ENCODE measurements at places on chromosomes 3 and 15. TPM values are rescaled to one million over a fixed set of nuclear protein-coding genes. Genes with fewer than 3 reads are reported as not detected.

DNA sequence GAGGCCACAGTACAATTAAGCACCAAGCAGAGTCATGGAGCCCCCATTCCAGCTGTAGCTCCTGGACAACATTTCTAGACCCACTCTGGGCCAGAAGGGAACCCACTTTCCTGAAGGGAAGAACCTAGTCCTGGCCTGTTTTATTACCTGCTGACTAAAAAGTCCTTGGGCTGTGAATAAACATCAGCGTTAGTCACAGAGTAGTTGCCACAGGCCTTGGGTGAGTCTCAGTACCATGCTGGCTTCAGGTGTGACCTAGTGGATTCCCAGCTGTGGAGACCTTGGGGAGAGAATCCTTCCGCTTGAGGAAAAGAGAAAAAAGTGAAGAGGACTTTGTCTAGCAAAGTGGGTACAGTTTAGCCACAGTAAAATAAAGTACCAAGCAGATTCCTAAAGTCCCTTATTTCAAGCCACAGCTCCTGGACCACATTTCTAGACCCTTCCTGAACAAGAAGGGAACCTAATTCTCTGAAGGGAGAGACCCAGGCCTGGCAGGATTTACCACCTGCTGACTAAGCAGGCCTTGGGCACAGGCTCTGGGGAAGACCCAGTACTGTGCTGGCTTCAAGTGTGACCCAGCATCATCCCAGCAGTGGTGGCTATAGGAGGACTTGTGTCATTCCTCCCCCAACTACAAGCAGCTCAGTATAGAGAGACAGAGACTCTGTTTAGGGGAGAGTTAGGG, 118.3 kb upstream of the KCNH8 start:
- no peak for DNase-seq
- H3K27ac ChIP-seq, result no peak overlapping the region
- H3K27me3 ChIP-seq, result no peaks in the 10 kb centered on the region
- H3K4me1 ChIP-seq, result no peaks in the 10 kb centered on the region
- H3K4me3 ChIP-seq, result no peak overlapping the region

DNA sequence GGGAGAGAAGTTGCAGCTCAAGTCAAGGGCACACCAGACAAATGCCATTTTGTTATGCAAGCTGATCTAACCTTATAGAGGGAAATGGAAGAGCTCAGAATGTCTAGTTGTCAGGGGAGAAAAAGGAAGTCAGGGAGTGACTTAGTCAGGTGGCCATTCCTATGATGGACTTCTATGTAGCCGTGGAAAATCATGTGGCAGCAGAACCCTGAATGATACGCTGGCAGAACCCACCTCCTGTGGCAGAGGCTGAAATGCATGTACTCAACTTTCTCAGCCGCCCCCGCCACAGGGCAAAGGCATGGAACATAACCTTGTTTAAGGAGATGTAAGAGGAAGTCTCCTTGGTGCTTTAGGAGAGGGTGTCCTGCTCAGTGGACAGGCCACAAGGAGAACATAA, 37.7 kb upstream of the PARL start:
- no peaks in the 10 kb centered on the region for H3K4me1 ChIP-seq
- H3K36me3 ChIP-seq, result peaks cover 16% of the 10 kb centered on the region
- H3K27me3 ChIP-seq, result no peaks in the 10 kb centered on the region
- no peak for DNase-seq
- H3K4me3 ChIP-seq, result no peak overlapping the region
- H3K27ac ChIP-seq, result no peak overlapping the region

TERC gene
- total RNA-seq, result 10.0 TPM

TP63 gene
- total RNA-seq, result not detected

GRCh38 chr3:116426036-116426435, 19.3 kb downstream of the LSAMP start:
- H3K4me1 ChIP-seq, result no peaks in the 10 kb centered on the region
- DNase-seq, result no peak
- no peak overlapping the region for H3K4me3 ChIP-seq
- H3K27me3 ChIP-seq, result no peaks in the 10 kb centered on the region
- no peak overlapping the region for H3K27ac ChIP-seq
- no peaks in the 10 kb centered on the region for H3K36me3 ChIP-seq

- peak overlapping the region; percentile 98 for H3K27ac ChIP-seq
- peaks cover 41% of the 10 kb centered on the region for H3K4me1 ChIP-seq
- peak overlapping the region; percentile 71 for H3K4me3 ChIP-seq
- no peaks in the 10 kb centered on the region for H3K27me3 ChIP-seq
These were observed 47.3 kb upstream of the ATG7 start for GRCh38 chr3:11224870-11225229.

GRCh38 chr15:87826119-87826747, 430.3 kb downstream of the NTRK3 start:
- no peak overlapping the region for H3K27ac ChIP-seq
- H3K4me3 ChIP-seq, result no peak overlapping the region
- H3K36me3 ChIP-seq, result no peaks in the 10 kb centered on the region
- no peaks in the 10 kb centered on the region for H3K27me3 ChIP-seq
- H3K4me1 ChIP-seq, result no peaks in the 10 kb centered on the region
- DNase-seq, result no peak

CRABP1 gene
- not detected for total RNA-seq

- no peak for DNase-seq
- H3K27me3 ChIP-seq, result no peaks in the 10 kb centered on the region
- H3K4me1 ChIP-seq, result no peaks in the 10 kb centered on the region
- H3K36me3 ChIP-seq, result no peaks in the 10 kb centered on the region
These were observed 390.6 kb upstream of the SEMA6D start for GRCh38 chr15:47326410-47327333.

CACNA1D gene
- total RNA-seq, result not detected

ZDHHC19 gene
- total RNA-seq, result not detected

GRCh38 chr3:190064112-190064511, 56.6 kb downstream of the P3H2 start:
- no peak overlapping the region for H3K4me3 ChIP-seq
- peaks cover 11% of the 10 kb centered on the region for H3K4me1 ChIP-seq
- H3K36me3 ChIP-seq, result no peaks in the 10 kb centered on the region
- no peak overlapping the region for H3K27ac ChIP-seq
- no peaks in the 10 kb centered on the region for H3K27me3 ChIP-seq
- DNase-seq, result peak; percentile 82

- H3K36me3 ChIP-seq, result no peaks in the 10 kb centered on the region
- no peaks in the 10 kb centered on the region for H3K4me1 ChIP-seq
- H3K4me3 ChIP-seq, result no peak overlapping the region
- DNase-seq, result no peak
These were observed 74.2 kb upstream of the GAP43 start for GRCh38 chr3:115549071-115549470.

- no peaks in the 10 kb centered on the region for H3K36me3 ChIP-seq
- peaks cover 11% of the 10 kb centered on the region for H3K4me1 ChIP-seq
- no peak overlapping the region for H3K27ac ChIP-seq
- peaks cover 2% of the 10 kb centered on the region for H3K27me3 ChIP-seq
These were observed 84.4 kb downstream of the SEMA5B start for GRCh38 chr3:122942937-122943827.

- no peaks in the 10 kb centered on the region for H3K27me3 ChIP-seq
- no peaks in the 10 kb centered on the region for H3K36me3 ChIP-seq
- no peak overlapping the region for H3K27ac ChIP-seq
- H3K4me3 ChIP-seq, result peak overlapping the region; percentile 27
- H3K4me1 ChIP-seq, result peaks cover 11% of the 10 kb centered on the region
- DNase-seq, result peak; percentile 49
These were observed 36.5 kb downstream of the FAM98B start for GRCh38 chr15:38490242-38490922.

CDAN1 gene
- total RNA-seq, result 25.9 TPM

- no peak overlapping the region for H3K4me3 ChIP-seq
- H3K27ac ChIP-seq, result peak overlapping the region; percentile 90
- peak; percentile 90 for DNase-seq
- H3K27me3 ChIP-seq, result no peaks in the 10 kb centered on the region
- peaks cover 39% of the 10 kb centered on the region for H3K36me3 ChIP-seq
These were observed 58.1 kb downstream of the TGFBR2 start for GRCh38 chr3:30664459-30664858.

DNA sequence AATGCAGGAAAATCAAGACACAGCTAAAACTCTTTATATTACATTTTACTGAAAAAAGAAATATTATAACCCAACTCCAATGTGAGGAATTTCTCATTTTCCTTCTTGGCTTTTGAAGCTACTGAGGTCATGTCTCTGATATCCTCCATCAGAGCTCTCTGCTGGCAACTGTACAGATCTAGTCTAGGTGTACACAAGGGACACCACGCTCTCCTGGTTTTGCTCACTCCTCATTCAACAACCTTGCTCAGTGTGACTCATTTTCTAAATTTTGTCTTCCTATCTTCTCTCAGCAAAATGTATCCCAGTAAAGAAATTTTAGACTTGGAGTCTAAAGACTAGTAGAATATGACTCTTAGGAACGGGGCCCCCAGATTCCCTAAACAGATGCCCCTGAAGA, 144.3 kb downstream of the KCNMB2 start:
- H3K27me3 ChIP-seq, result no peaks in the 10 kb centered on the region
- H3K36me3 ChIP-seq, result no peaks in the 10 kb centered on the region

GRCh38 chr15:45871121-45871855, 236.5 kb downstream of the SQOR start:
- no peaks in the 10 kb centered on the region for H3K27me3 ChIP-seq
- H3K4me1 ChIP-seq, result no peaks in the 10 kb centered on the region
- peak; percentile 7 for DNase-seq
- no peak overlapping the region for H3K27ac ChIP-seq

- peak; percentile 65 for DNase-seq
- H3K27me3 ChIP-seq, result no peaks in the 10 kb centered on the region
- H3K27ac ChIP-seq, result peak overlapping the region; percentile 9
- peaks cover 11% of the 10 kb centered on the region for H3K4me1 ChIP-seq
- H3K36me3 ChIP-seq, result no peaks in the 10 kb centered on the region
These were observed 16.2 kb downstream of the MB21D2 start for GRCh38 chr3:192901435-192901834.

- no peaks in the 10 kb centered on the region for H3K36me3 ChIP-seq
- peaks cover 5% of the 10 kb centered on the region for H3K4me1 ChIP-seq
- no peaks in the 10 kb centered on the region for H3K27me3 ChIP-seq
- DNase-seq, result peak; percentile 70
- H3K27ac ChIP-seq, result no peak overlapping the region
These were observed 235.1 kb downstream of the UACA start for GRCh38 chr15:70528270-70528706.

HYAL3 gene
- 3.8 TPM for total RNA-seq

DNA sequence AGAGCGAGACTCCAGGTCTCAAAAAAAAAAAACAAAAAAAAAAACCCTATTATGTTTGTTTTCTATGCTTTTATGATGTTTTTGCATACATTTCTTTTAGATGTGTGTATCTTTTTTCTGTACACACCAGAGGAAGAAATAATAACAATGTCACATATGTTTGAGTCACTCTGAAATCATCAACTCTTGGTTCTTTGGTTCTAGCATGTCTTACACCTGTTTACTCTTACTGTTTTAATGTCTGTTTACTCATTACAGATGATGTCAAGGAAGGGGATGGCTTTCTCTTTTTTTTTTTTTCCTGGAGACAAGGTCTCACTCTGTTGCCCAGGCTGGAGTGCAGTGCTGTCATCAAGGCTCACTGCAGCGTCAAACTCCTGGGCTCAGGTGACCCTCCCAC, 24.1 kb downstream of the RHOA start:
- no peak overlapping the region for H3K4me3 ChIP-seq
- H3K4me1 ChIP-seq, result peaks cover 8% of the 10 kb centered on the region
- no peak for DNase-seq
- H3K27me3 ChIP-seq, result no peaks in the 10 kb centered on the region
- no peak overlapping the region for H3K27ac ChIP-seq

DNA sequence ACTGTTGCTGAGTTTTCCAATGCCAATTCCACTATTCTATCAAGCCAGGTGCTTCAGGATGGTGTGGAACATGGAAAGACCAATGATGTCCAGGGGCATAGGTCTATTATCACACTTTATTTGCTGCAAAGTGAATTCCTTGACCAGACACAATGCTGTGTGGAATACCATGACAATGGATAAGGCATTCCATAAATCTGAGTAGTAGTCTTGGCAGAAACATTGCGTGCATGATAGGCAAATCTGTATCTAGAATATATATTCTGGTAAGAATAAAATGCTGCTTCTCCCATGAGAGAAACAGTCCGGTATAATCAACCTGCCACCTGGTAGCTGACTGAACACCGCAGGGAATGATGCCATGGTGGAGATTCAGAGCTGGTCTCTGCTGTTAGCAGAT, 70.0 kb upstream of the ALDH1A3 start:
- no peaks in the 10 kb centered on the region for H3K27me3 ChIP-seq
- no peaks in the 10 kb centered on the region for H3K36me3 ChIP-seq
- no peak overlapping the region for H3K4me3 ChIP-seq
- H3K4me1 ChIP-seq, result no peaks in the 10 kb centered on the region
- no peak for DNase-seq

DNA sequence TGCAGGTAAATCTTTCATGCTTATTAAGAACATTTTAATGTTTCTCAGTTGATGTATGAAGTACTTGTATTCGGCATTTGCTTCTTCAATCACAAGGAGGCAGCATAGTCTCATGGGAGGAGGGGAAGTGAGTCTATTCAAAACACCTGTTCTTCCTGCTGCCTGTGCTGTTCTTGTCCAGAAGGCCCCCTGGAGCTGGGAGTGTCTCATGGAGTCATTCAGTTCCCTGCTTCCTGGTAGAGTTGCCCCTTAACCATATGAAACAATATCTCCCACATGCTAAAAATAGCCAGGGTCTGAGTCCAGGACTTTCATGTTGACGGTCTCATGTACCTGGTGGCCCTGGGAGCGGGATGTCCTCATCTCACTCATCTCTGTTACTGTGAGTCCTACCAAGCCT, 15.5 kb upstream of the PPP1R2 start:
- peaks cover 23% of the 10 kb centered on the region for H3K27me3 ChIP-seq
- no peak overlapping the region for H3K27ac ChIP-seq
- peak; percentile 30 for DNase-seq
- no peak overlapping the region for H3K4me3 ChIP-seq
- H3K36me3 ChIP-seq, result no peaks in the 10 kb centered on the region
- H3K4me1 ChIP-seq, result no peaks in the 10 kb centered on the region

CMC1 gene
- total RNA-seq, result 18.6 TPM

C3orf85 gene
- not detected for total RNA-seq

SLC28A2 gene
- total RNA-seq, result not detected

- no peak overlapping the region for H3K4me3 ChIP-seq
- H3K27me3 ChIP-seq, result no peaks in the 10 kb centered on the region
- DNase-seq, result no peak
These were observed 201.7 kb downstream of the MEIS2 start for GRCh38 chr15:36898536-36899126.

GJD2 gene
- total RNA-seq, result not detected

DNA sequence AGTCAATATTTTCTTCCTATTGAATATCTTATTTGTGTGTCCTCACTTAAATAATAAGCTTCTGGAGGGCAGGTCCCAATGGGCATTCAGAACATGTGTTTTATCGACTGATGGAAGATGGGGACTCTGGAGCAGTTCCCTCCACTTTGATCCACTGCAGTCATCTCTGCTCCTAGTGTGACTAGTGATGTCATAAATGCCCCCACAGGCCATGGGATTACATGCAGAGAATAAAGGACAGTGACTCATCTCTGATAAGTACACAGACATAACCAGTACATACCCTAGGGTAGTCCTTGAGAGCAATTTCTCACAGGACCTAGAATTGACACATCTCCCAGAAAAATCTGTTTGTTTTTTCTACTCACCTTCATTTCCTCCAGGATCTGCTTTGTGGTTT, 49.4 kb upstream of the FMN1 start:
- no peak overlapping the region for H3K27ac ChIP-seq
- no peaks in the 10 kb centered on the region for H3K4me1 ChIP-seq
- peaks cover 2% of the 10 kb centered on the region for H3K27me3 ChIP-seq
- H3K4me3 ChIP-seq, result no peak overlapping the region
- no peaks in the 10 kb centered on the region for H3K36me3 ChIP-seq
- DNase-seq, result peak; percentile 5

GRCh38 chr3:154243353-154243752, 80.9 kb downstream of the DHX36 start:
- no peaks in the 10 kb centered on the region for H3K27me3 ChIP-seq
- DNase-seq, result peak; percentile 18

- H3K27ac ChIP-seq, result no peak overlapping the region
- no peaks in the 10 kb centered on the region for H3K36me3 ChIP-seq
- DNase-seq, result no peak
- H3K4me3 ChIP-seq, result no peak overlapping the region
- no peaks in the 10 kb centered on the region for H3K4me1 ChIP-seq
These were observed 78.6 kb downstream of the NEO1 start for GRCh38 chr15:73130830-73131229.
